ENCODE measurements at places on chromosomes 6 and 20.

- peak; percentile 48 for DNase-seq
Observed at GRCh38 chr6:165834613-165835259, 171.7 kb upstream of the PDE10A start.

- no peak for DNase-seq
Observed at GRCh38 chr20:7432612-7433011, 507.6 kb downstream of the HAO1 start.

DNA sequence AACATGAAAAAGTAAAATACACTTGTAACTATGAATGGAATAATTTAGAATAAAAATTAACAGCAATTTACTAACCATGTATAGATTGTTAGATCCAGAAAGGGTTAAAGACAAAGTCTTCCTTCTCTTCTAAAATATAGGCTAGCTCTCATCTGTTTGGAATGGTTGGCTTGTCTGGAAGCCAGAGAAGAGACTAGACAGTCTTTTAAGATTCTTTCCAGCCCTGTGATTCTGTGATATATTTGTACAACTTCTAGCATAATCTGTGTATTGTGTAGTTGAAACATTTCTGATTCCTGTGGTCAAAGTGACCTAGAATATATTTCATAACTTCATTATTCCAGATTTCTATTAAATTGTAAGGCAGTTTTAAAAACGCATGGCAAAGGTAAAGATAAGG is 196.6 kb downstream of the UST start:
- no peak for DNase-seq

- DNase-seq = no peak
Observed at GRCh38 chr6:83260577-83260976, 67.4 kb downstream of the RWDD2A start.

DNA sequence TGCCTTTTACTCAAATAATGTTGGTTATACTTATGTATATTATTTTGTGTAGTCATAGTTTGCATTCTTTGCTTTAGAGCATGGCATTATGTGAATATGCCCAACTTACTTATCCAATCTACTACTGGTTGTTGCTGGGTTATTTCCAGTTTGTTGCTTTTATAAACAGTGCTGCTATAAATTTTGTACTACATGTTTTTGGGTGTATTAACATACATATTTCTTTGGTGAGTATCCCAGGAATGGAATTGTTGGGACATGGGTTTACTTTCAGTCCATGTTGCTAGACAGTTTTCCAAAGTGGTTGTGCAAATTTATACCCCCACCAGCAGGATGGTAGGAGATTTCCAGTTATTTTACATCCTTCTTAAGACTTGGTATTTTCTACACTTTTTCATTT is 157.1 kb upstream of the THEMIS start:
- DNase-seq = no peak

Measured in dermis microvascular lymphatic vessel endothelial cell (primary cell).